ENCODE measurements at places on chromosomes 1 and 21.

- no peak for DNase-seq
These were observed 154.4 kb downstream of the OMA1 start for GRCh38 chr1:58392083-58392482.

DNA sequence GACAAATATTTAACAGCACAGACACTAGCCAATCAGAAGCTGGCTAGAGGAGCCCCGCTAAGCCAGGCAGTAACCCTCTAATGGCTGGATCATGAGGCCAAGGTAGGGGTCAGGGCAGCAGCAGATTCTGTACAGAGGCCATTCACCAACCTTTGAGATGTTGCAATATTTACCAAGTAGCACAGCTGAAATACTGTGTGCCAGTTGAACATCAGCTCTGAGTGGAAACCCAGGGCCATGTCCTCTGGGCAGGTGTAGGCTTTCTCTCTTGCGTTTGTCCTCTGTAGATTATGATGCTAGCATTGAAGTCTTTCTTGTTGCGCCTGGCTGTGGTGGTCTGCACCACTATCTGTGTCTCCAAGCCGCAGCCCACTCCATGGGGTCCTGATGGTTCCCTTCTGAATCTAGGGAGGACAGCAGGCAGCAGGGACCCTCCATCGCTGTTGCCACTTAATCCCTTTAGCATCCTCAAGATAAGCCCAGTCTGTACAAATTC lies 2.5 kb upstream of the COG2 start:
- no peak for DNase-seq

- no peak for DNase-seq
These were observed 2.5 kb downstream of the FRRS1 start for GRCh38 chr1:99763956-99764355.

DNA sequence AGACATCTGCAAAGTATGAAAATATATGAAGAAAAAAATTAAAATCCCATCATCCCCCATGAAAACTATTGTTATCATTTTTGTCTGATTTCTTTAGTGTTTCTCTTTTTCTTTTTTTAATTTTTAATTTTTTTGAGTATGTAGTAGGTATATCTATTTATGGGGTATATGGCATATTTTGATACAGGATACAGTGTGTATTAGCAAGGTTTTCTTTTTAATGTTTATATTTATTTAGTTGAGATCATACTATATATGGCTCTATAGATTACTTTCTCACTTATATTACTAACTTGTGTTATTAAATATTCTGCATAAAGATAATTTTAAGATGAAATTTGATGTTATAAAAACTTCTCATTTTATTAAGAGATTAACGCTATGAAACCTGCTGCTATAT lies 11.4 kb downstream of the LGALS8 start:
- no peak for DNase-seq

GRCh38 chr1:178241837-178242236 lies 147.9 kb downstream of the RASAL2 start:
- no peak for DNase-seq

DNA sequence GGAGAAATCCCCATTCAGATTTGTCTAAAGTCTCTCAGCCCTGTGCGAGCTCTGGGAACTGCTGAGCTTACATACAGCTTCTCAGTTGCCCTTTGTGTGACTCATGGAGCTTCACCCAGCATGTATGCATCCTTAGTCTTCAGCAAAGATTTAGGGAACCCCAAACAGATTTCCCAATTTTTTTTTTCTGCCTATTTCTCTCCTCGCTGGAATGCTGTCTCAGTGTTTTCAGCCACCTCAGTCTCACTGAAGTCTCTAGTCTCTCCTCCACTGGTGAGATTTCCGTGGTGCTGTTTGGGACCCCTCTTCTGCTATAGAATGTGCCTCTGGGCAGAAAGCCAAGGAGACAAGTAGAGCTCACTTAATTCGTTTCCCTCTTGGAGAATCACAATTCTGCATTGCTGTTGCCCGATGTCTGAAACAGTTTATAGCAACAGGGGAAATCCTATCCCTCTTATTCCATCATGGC lies 28.1 kb upstream of the TXLNA start:
- DNase-seq: peak; percentile 81

DNA sequence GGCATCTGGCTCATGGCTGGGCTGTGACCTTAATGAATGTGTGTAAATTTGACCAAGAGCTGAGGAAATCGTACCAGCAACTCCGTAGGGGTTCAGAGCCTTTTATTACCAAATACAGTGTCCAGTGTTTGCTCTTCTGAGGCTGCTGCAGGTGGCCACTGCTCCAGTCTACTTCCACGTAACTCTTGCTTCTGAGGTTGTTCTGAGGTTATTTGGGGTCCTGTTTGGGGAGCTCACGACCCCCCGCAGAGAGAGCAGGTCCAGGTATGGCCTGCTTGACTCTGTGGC lies 33.6 kb downstream of the MAN1C1 start:
- no peak for DNase-seq

DNA sequence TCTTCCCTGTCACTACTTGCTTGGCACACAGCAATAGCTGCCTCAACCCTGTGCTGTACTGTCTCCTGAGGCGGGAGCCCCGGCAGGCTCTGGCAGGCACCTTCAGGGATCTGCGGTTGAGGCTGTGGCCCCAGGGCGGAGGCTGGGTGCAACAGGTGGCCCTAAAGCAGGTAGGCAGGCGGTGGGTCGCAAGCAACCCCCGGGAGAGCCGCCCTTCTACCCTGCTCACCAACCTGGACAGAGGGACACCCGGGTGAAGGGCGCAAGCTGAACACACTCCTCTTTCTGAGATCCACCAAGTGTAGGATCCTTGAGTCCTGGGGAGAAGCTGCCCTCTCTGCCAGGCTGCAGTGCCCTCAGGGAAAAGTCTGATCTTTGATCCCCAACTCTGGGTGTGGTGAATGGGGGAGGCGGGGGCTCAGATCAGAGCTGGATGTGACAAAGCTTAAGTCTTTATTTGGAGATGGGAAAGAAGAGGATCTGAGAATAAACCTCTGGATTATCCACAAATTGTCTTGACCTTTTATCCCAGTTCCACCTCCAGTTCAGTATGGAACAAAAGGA lies 1.2 kb downstream of the RXFP4 start:
- peak; percentile 21 for DNase-seq

GRCh38 chr21:21230672-21231071 lies 232.5 kb downstream of the NCAM2 start:
- DNase-seq: peak; percentile 12

DNA sequence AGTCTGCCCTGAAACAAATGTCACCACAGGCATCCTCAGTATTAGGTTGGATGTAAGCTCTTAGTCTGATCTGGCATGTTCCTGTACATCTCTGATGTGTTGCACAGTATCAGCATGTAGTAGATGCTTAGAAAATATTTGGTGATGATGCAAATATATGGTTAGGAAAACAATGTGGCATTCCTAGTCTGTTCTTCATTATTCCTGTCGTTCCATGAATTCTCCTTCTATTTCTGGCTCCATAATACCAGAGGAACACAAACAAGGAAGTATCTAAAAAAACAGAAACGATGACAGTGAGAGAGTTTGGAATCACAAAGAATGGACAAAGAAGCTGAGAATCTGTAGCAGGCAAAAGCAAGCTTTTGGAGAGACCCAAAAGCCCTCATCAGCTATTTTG lies 236.6 kb downstream of the HHAT start:
- DNase-seq: peak; percentile 55

DNA sequence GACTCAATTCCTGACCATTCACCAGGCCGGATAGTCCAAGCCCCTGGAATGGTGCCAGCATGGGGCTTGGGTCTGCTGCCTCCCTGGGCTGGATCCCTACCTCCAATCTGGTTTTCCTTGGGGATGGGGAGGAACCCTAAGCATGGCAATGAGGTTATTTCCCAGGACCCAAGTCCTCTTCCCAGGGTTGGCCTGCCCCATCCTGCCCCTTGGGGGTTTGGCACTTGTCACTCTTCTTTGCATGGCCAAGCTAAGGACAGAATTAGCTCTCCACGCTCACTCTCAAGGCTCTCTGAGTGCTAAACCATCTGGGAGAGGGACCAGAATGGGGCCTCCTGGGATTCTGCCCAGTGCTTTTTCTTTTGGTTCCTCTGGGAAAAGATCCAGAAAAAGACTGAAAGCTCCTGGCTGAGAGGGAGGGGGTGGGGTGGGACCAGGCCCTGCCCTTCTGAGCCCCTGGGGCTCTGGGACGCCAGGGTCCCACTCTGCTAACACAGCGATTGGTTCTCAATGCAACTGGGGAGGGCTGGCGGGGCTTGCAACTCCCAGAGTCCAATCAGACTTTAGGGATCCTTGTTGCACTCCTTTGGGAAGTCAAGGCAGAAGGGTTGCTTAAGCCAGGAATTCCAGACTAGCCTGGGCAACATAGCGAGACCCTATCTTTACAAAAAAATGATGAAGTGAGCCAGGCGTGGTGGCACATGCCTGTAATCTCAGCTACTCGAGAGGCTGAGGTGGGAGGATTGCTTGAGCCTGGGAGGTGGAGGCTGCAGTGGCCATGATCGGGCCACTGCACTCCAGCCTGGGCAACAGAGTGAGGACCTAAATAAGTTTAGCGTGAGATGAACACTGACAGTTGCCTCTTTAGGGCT lies 52.7 kb downstream of the DHRS3 start:
- DNase-seq: no peak

GRCh38 chr1:206778031-206778430 lies 5.7 kb upstream of the IL10 start:
- no peak for DNase-seq

DNA sequence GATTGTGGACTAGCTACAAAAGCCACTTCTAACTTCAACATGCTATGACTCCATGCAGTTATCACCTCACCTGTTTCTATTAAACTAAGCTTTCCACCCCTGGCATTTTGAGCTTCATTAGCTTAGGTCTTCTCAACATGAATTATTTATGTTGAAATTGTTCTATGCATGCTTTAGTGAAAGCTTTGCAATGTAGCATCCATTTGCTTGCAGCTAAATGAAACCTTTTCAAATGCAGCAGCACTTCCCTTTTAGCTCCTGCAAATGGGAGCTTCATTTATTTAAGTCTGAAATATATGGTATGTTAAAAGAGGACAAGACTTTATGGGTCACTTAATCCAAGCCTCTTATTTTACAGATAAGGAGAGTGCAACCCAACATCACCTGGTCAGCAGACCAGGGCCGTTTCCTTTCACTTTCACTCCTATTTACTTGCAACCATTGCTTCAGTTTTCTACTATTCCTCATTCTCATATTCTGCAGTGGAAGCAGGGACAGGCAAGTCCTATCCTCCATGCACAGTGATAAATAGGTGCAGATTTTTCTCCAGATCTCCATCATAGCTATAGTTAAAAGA lies 56.4 kb upstream of the SAMSN1 start:
- no peak for DNase-seq

DNA sequence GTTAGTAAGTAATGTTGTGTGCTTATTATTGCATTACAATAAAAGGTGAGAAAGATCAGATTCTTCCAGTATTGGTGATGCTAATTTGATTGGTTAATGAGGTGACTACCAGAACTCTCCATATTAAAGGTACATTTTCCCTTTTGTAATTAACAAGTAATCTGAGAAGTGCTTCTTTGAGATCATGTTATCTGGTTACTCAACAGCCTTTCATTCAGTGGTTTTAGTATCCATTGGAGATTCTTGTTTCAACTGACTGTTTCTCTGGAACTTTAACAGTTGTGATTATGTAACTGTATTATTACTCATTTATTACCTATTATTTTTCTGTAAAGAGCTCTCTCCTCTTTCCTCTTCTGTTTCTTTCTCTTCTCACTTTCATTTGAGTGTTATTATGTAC lies 86.7 kb downstream of the PEX14 start:
- no peak for DNase-seq

DNA sequence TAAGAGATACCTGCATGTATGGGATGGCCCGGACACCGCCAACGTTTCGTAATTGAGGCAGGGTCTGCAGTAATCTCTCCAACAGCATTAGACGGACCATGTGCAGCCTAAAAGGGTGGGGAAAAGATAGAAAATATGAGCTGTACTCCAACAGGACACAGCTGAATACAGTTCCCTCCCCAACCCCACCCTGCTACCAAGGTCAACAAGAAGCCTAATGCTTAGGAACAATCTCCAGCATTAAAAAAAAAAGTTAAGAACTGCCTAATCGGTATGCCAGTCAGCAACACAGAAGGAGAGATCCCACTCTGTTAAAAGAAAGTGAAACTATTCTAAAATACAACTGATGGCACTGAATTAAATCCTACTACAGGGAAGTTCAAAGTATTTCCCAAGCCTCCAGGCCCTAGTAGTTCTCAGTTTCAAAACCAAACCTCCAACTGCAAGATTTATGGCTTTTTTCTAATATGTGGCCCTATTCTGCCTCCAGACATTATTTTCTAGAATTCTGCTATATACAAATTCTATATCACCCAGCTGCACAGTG lies 81.0 kb downstream of the UBR4 start:
- DNase-seq: no peak

DNA sequence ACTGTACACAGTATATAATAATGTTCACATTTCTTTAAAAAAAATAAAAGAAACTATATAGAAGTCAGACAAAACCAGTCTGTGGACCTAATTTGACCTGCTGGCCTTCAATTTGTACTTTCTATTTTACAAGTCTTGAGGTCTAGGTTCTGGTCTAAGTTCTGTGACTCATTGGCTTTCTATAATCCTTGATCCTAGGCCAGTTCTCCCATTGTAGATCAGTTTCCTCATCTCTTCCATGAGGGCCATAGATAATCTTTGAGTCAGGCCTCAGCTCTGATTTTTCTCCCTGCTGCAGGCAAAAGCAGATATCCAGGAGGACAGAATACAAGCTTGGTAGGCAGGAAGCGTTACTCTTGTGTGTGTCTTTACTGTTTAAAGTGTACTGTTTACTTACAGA lies 603.7 kb upstream of the CAMK1G start:
- no peak for DNase-seq

DNA sequence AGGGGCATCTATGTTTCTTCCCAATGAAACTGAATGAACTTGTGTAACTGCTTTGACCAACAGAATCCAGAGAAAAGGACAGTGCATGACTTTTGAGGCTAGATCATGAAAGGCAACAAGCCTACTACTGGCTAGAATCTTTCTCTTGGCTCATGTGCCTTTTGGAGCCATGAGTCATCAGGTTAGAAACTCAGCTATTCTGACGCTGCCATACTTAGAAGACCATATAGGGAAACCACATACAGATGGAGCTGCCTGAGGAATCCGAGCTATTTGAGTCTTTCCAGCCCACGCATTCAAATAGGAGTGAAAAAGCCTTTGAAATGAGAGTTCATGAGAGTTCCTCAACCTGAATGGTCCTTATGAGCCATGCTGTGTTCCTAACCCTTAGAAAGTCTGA lies 738.5 kb upstream of the CHRM3 start:
- DNase-seq: peak; percentile 100

- DNase-seq: no peak
These were observed 180.4 kb downstream of the ROR1 start for GRCh38 chr1:63954187-63954586.

DNA sequence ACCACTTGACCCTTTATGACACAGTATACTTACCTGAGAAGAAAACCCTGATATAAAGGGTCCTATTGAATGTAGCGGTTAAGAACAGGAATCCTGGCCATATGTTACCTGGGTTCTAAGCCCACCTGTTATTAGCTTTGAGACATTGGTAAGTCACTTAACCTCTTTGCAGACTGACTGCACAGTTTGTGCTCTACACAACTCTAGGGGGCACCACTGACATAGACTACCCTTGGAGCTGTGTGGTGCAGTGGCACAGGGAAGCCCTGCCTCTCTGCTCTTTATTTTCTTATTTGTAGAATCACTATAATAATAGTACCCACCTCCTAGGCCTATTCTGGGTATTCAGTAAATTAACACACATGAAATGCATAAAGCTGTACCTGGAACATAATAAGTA lies 165.6 kb downstream of the C1orf94 start:
- DNase-seq: no peak

GRCh38 chr1:25109531-25109951 lies 122.8 kb downstream of the SYF2 start:
- no peak for DNase-seq
